ENCODE measurements at places on chromosomes 4 and X.
A peak's percentile ranks its signal among the peaks of the same experiment; 100 is the strongest.

DNA sequence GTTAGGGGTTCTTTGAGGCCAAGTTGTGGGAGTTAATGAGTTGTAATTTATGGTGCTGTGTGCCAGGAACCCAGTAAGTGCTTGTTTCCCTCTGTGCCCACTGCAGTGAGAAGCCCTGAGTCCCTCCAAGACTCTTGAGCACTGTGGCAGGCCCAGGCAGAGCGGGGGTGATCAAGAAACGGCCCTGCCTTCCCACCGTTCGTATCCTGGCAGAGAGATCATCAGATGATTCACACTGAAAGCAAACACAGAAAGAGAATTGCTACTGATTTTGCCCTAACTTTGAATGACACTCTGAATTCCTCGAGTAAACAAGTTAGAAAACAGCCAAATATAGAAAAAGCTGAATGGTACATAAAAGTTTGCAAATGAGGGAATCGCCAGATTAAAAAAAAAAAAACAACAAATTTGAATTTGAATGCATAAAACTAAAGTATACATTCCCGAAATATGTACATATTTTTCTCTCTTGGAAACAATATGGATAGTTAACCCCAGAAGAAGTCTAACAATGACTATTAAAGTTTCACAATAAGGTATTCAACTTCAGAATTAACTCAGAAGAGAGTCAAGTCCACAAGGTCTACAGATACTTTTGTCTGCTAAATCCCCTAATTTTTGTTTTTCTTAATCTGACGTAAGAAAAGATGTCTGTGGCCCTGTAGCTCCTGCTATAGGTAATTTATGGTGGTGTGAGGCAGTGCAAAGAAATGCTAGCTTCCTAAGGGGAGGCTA lies 71.8 kb downstream of the AFAP1 start:
- no peak for DNase-seq

GRCh38 chrX:140149761-140150160 lies 184.4 kb upstream of the CXorf66 start:
- no peak for DNase-seq

DNA sequence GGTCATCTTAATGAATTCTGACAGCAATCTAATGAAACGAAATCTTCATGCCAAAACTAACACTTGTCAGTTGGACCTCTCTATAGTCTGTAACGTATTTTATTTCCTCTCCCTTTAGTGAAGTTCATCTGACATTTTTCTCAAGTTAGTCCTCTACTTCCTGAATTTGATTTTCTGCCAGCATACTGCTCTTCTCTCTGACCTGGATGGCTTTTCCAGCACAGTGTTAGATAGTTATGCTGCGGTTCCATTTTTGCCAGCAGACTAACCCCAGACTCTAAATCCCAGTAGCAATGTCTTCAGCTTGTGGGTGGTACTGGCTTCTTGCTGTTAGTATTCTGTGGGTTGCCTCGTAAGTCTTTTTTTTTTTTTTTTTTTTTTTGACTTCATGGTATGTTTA lies 146.7 kb upstream of the VEGFC start:
- no peak for DNase-seq

DNA sequence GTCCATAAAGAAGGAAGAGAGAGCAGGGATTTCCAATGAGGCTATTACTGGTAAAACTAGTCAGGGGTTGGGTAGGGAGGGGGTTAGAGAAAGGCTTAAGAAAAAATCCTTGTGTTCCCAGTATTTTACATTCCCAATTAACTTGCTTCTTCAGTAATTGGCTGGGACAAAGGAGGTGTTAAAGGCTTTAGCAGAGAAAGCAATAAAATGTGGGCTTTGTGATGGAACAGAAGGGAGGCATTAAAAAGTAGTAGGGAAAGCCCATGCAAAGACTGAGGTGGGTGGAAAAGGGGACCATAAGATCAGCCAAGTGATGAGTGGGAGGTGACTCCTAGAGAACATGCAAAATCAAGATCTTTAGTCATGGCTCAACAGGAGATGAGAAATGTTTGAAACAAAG lies 1467.2 kb downstream of the RPA4 start:
- DNase-seq: no peak

GRCh38 chr4:56681158-56681852 lies at the start of gene HOPX:
HOPX (minus strand) TSS chr4:56681296; CDS start chr4:56657816, 23,480 bp downstream.
- DNase-seq: no peak

DNA sequence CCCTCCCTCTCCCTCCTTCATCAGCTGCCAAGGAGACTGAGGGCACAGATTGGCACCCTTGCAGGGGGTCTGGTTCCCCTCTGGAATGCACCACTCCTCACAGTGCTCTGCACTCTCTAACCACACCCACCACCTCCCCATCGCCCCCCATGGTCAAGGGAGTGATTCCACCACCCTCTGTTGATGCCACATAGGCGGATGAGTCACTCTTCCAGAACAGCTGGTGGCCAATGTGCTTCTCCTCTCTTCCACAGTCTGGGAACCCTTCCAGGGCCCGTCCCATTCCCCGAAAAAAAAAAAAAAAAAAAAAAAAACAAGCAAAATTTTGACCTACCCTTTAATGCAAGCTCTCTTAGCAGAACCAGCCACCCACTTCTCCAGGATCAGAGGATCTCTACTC lies 341.3 kb upstream of the KLF3 start:
- no peak for DNase-seq

GRCh38 chrX:116282751-116283150 lies 112.2 kb downstream of the AGTR2 start:
- no peak for DNase-seq

- DNase-seq: no peak
These were observed 97.8 kb downstream of the SHROOM3 start for GRCh38 chr4:76532805-76533204.

- peak; percentile 47 for DNase-seq
These were observed 2.4 kb downstream of the CXCR3 start for GRCh38 chrX:71615954-71616353.

- no peak for DNase-seq
These were observed 123.2 kb upstream of the NAP1L5 start for GRCh38 chr4:88820698-88821415.

GRCh38 chrX:105464618-105465017 lies 244.1 kb upstream of the TEX13A start:
- no peak for DNase-seq

GRCh38 chrX:118724775-118725174 lies 2.6 kb upstream of the IL13RA1 start:
- DNase-seq: no peak

Data from cardiac septum (tissue), 1 donor.